Adrenal gland (tissue), 19 donors: ENCODE measurements at places on chromosomes 5 and 9. TPM values are rescaled to one million over a fixed set of nuclear protein-coding genes. Genes with fewer than 3 reads are reported as not detected.

The ENHO gene
- total RNA-seq: not detected

The KIAA0825 gene
- 4.4 TPM for total RNA-seq

The SCGB3A2 gene
- total RNA-seq: not detected

The GPX3 gene
- 445 TPM for total RNA-seq

The RELL2 gene
- total RNA-seq: 5.4 TPM

The FAM114A2 gene
- 17.9 TPM for total RNA-seq

The SPINK6 gene
- total RNA-seq: not detected

The ZNF483 gene
- total RNA-seq: 17.5 TPM

The FAM153A gene
- 1.9 TPM for total RNA-seq

GRCh38 chr9:107881626-107882300, 392.2 kb upstream of the KLF4 start:
- DNase-seq: no peak

- no peak for DNase-seq
These were observed 153.9 kb downstream of the CSNK1G3 start for GRCh38 chr5:123665822-123666371.

DNA sequence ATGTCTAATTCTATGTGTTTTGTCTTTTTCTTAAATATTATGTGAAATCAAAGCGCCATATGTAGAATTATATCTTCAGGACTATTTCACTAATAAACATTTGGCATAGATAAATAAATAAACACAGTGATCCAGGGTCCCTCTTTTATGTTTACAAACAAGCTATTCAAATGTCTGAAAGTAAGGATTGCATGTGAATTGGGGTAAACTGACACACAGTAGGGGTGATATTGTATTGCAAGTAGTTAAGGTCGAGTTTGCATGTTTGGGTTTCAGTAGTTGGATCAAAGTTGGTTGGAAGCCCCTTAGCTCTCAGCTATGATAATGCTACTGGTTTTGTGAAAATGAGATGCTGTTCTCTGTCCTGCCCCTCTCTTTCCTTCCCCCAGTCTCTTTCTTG, 11.4 kb downstream of the ISL1 start:
- no peak for DNase-seq

GRCh38 chr9:89187950-89188349, 9.3 kb upstream of the SHC3 start:
- no peak for DNase-seq

GRCh38 chr5:51882647-51883046, 499.4 kb downstream of the ISL1 start:
- no peak for DNase-seq

- no peak for DNase-seq
These were observed 314.0 kb downstream of the PIK3R1 start for GRCh38 chr5:68529581-68529980.

DNA sequence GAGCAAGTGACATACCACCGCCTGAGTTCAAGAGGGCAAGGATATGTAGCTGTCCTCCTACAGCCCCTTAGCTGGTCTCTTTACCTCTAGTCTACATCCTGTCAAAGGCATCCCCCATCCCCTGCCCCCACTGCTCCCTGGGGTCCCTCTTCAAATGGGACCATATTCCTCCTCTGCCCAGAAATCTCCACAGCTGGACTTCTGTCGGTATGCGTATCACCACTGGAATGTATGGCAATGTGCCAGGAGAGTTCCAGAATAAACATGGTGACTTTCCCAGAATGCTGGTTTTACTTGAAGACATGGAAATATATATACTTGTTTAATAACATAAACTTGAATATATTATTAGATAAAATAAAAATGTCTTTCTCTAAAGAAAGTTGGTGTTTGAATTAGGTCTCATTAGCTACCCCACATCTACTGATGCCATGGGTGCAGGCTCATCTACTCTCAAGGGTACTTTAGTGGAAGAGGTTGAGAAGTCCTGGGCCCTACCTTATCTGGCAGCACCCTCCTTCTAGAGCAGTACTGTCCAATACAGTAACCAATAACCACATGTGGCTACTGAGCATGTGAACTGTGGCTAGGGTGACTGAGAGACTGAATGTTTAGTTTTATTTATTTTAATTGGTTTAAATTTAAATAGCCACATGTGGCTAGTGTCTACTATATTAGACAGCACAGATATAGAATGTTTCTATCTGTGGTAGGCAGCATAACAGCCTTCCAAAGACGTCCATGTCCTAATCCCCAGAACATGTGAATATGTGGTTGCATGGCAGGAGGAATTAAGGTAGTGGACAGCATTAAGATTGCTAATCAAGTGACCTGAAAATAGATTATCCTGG, 181.7 kb upstream of the SLC30A5 start:
- peak; percentile 3 for DNase-seq

GRCh38 chr5:50447941-50448340, 6.9 kb upstream of the EMB start:
- no peak for DNase-seq

- no peak for DNase-seq
These were observed 317.0 kb upstream of the RPS23 start for GRCh38 chr5:82595113-82595512.

DNA sequence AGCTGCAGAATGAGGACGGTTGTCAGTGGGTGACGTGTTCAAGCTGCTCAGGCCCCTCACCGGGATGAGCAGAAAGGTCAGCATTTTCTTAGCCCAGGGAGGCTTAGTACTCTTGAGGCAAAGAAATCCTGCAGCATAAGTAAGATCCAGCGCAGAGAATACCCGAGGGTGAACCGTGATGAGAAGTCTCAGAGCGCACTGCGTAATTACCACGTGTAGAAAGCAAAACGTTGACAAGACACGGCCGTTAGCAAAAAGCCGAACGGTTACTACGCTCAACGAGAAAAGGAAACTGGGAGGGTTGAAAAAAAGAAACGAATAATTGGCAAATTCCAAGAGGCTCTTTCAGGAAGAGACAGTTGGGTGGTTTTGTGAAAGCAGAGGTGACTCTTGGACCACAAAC, 104.0 kb downstream of the COL23A1 start:
- no peak for DNase-seq

- no peak for DNase-seq
These were observed 20.9 kb upstream of the ADAM19 start for GRCh38 chr5:157596487-157596886.

DNA sequence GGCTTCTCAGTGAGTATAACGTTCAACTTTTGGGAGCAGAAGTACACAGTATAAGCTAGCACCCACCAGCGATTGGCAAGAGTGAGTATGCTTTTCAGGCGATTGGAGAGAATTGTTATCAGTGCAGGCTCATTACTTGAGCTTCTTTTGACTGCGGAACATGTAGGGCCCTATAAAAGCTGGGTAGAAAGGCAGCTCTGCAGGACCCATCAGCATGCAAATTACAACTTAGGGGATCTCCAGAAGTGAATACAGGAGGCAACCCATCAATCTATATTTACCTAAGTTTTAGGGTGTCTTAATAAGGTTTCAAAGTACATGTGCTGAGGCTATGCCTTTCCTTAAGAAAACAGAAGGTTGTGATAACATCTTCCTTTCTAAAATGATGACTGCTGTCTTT, 225.0 kb downstream of the MLLT3 start:
- no peak for DNase-seq

GRCh38 chr5:112407666-112408065, 11.4 kb downstream of the EPB41L4A start:
- no peak for DNase-seq

DNA sequence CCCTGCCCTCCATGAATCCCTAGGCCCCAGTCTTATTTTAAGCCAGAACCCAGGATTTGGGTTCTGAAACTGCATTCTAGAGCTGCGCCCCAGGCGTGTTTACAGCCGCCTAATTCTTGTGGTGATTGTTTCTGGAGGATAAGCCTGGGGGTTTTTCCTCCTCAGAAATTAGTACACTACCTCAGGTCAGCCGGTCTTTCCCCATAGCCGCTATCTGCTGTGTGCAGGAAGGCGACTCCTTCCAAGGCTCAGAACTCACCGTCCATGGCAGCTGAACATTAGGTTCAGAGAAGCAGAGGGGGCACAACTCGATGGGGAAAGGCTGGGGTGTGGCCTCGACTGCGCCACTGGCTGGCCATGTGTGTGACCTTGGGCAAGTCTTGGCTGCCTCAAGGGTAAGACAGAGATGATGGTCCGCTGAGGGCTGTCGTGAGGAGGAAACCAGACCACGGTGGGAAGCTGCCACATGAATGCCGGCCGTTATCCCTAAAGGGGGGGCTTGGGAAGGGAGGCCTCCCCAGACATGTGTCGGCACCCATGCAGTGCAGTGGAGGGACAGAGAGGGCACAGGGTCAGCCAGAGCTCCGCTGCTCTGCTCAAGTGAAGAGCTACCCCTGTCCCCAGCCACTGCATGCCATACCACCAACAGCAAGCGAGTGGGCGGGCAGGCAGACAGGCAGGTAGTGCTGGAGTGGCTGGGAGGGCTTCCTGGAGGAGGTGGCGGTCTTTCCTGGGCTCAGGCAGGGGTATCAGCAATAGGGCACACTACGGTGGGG, 28.9 kb downstream of the SHB start:
- DNase-seq: no peak

DNA sequence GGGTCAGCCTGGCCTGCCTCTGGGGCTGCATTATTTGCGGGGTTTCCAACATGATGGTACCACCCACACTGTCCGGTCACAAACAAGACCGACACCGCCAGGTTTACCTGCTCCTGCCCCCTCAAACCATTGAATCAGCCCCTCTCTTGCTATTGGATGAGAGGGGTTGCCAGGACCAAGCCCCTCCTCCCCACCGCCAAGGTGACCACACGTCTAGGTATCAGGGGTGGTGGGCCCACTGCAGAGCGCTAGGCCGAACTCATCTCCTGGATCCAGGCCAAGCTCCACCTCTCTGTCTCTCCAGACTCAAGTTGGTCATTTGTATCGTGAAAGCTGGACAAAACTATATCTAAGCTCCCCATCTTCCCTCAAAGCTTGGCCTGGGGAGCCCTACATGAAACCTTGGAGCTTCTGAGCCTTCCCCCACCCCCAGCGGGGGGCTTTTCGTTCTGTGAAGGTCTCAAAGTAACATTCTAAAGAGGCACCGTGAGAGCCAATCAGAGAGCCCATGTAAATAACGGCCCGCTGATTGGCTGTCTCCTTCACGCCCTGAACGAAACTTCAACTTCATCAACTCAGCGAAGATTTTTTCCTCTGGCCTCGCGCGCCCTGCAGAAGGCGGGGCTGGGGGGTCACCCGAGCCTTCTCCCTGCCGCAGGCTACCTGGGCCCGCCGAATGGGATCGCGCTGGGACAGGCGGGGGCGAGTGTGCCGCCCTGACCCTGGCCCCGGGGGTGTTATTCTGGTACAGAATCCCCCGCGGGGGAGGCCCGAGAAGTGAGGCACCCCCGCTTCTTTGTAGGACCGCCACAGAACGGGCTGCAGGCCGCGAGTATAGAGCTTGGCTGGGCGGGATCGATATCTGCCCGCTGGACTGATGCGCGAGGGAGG, 49.6 kb upstream of the PSD2 start:
- peak; percentile 71 for DNase-seq

GRCh38 chr5:74829413-74829812, 36.8 kb downstream of the FAM169A start:
- no peak for DNase-seq

DNA sequence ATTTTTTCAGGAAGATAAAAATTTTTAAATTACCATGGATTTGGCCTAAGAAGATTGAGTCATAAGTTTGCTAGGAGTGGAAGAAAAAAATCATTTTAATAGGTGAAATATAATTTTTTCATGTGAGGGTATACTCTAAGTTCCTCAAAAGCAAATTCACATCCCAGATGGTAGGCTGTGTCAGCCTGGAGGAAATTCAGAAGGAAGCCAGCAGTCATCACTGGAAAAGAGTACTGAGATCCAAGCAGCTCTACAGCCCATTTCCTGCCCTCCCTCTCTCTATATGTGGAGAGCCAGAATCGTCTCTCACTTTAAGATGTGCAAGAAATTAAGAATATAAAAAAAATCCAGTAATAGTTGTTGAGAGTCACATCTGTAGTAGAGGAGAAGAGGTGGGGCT, 126.5 kb upstream of the CDH18 start:
- no peak for DNase-seq

- no peak for DNase-seq
These were observed 68.5 kb downstream of the BNC2 start for GRCh38 chr9:16801871-16802466.
